Activated CD4-positive, CD25-positive, alpha-beta regulatory T cell treated with anti-CD3 and anti-CD28 coated beads, Interleukin-2, amount 50 U/mL, for 16 hours (primary cell): ENCODE measurements at places on chromosomes 6 and 20.
A peak's percentile ranks its signal among the peaks of the same experiment; 100 is the strongest.

GRCh38 chr6:286681-287488, 5.4 kb upstream of the DUSP22 start:
- DNase-seq: no peak

- DNase-seq: no peak
Measured at GRCh38 chr20:1415667-1416468, 23.0 kb upstream of the FKBP1A start.

DNA sequence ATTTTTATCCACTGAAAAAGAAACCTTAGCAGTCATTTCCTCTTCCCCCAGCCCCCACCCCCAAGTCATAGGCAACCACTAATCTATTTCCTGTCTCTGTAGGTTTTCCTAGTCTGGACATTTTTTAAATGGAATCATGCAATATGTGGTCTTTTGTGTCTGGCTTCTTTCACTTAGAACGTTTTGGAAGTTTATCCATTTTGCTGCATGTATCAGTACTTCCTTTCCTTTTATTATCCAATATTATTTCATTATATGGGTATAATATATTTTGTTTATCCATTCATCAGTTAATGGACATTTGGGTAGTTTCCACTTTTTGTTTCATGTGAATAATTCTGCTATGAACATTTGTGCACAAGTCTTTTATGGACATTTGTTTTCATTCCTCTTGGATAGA, 99.3 kb upstream of the BMP5 start:
- no peak for DNase-seq

- no peak for DNase-seq
Measured at GRCh38 chr20:39421571-39422105, 459.5 kb downstream of the DHX35 start.

DNA sequence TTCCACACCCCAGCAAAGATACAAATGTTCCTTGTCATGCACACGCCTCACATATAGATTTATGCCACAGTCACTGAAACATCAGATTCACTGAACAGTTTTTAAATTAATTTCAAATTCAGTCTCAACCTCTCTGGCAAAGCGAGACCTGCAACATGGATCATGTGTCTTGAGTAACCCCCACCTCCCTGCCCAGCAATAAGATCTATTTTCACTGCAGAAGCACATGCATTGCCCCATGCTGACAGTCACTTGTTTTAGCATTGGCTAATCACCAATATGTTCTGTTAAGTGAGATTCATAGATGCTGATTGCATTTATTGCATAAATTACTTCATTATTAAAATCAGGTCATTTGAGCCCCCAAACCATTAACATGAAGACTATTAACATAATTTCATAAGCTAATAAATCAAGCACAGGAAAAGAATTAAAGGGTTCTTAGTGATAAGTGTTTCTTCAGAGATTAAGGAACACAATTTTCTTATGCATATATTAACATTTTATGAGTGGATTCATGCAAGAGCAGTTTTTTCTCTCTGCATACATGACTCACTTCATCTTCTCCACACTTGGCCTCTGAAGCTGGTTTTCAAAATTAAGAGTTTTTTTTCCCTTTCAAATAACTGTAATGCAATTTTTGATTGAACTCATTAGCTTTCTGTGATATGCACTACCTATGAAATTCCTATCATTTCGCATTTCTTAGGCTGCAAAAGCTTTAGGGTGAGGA, 173.2 kb upstream of the SOX4 start:
- DNase-seq: no peak

DNA sequence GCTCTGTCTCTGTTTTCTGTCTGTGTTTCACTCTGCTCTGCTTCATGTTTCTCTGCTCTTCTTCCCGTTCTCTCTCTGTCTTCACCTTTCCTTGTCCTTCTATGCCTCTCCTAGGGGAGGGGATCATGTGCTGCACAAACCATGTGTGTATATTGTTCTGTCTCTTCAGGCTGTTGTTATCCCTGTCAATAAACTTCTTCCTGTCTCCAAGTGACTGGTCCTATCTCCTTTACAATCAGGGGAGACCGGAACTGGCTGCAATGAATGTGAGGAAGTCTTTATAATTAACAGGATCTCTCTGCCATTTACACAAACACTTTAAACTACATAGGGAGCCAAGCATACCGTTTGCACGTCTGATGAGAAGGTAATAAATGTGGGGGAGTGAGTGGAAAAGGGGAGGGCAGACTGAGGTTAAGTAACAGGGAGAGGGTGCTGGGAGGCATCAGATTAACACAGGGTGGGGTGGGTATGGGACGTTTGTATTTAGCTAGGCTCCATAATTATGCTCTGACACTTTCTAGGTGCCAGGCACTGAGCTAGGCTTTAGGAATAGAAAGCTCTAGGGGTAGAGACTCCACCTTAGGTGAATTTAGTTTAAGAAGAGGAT, 626.1 kb downstream of the DHX35 start:
- DNase-seq: no peak

- no peak for DNase-seq
Measured at GRCh38 chr6:29755295-29755871, 32.1 kb downstream of the HLA-F start.

DNA sequence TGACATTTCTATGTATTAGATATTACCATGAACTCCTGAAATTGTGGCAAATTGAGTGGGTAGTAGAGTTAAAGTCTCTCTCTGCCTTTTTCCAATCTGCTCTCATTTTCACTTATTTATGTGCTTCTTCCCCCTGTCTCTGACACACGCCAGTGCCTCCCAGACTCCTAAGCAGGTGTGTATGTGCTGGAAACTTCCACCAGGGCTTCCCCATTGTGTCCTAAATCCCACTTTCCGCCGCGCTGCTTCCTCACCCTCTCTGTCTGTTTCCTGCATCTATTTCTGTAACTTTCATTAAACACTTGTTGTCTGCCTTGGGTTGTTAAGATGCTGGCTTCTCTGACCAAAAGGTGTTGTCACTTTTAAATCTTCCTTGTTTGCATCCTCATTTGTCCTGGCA, 97.6 kb upstream of the HDGFL1 start:
- no peak for DNase-seq

GRCh38 chr20:25090492-25091429, 8.8 kb upstream of the VSX1 start:
- peak; percentile 47 for DNase-seq

GRCh38 chr20:4871486-4871885, 129.8 kb downstream of the SLC23A2 start:
- DNase-seq: no peak

- DNase-seq: no peak
Measured at GRCh38 chr6:165118736-165119135, 190.7 kb downstream of the C6orf118 start.

DNA sequence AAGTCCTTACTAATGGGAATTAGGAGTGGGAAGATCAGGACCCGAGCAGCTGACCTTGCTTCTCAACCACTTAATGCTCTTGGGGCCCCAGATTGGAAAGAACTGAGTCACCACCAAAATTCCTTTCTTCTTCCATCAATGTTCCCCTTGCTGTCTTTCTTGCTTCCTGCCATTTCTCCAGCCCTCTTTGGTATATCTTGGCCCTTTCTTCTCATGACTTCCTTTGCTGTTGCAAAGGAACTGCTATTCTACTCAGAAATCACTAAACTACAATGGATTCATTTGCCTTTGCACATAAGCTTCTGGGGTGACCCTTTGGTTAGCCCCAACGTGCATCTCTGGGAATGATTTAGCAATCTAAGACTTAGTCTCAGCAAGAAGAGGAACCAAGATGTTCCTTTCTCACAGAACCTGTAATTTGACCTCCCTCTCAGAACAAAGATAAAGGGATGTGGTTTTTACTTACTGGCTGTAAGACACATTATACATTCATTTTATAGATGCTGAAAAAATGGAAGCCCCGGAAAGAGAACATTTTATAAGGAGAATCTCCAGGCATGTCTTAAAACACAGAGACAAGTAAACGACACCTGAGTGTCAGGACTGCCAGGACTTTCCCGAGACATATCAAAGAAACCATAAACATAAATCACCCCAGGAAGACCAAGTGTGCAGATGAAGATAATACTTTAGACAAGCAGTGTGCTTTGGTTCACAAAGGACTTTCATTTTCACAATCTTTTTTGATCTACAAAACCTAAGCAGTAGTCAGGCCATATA, 99.0 kb upstream of the TNFAIP3 start:
- DNase-seq: no peak

DNA sequence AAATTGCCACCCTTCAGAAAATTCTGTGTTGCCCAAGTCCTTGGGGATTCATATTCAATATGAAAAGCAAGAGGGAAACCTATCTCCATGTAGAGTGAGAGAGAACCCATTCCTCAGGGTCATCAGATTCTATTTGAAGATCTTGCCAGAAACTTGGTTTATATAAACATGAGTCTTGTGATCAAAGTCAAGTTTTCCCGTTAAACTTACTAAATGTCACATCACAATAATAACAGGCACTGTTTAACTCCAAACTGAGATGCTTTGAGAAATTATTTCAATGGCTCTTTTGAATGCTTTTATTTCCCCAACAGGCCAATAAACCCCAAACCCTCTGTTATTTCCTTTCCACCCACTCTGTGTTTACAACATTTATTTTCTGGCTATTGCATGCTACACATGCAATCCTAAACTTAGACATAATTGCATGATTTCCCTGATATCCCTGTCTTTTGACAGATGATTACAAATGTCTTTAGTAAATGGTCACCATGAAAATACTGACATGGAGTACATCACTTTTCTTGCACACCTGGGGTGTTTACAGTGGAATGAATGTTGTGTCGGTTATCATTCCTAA, 31.1 kb upstream of the SSTR4 start:
- no peak for DNase-seq

DNA sequence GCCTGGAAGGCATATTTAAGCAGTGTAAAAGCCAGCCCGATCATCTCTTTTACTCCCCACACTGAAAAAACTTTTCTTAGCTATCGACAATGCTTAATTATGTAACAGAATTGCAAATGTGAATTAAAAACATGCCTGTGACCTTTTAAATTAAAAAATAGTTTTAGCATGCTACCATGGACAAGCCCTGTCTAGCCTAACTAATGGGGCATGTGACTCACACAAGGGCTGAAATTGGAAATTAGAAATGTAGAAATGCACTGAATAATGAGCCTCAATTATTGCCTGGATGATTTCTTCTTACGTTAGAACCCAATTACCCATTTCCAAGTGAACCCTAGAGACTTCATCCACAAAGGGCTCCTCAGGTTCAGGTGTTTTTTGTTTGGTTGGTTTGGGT, 82.7 kb downstream of the SIM1 start:
- no peak for DNase-seq

- DNase-seq: no peak
Measured at GRCh38 chr6:163288066-163288465, 126.5 kb upstream of the QKI start.

DNA sequence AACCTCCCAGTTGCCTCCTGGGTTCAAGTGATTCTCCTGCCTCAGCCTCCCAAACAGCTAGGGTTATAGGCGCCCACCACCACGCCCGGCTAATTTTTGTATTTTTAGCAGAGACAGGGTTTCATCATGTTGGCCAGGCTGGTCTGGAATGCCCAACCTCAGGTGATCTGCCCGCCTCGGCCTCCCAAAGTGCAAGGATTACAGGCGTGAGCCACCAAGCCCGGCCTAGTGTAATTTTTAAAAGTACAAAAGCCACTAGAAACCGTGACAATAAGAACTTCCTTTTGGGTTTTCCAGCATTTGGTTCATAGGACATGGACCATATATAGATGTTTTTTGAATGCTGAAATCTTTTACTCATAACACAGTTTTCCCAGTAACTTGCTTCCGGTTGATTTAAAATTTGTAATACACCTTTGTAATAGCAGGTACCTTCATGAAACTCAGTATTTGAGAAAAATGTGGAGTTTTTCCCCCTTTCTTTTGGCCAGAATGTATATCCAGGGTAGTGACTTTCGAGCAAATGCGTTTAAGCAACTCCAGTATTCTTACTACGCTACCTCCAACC, 467 bp downstream of the PXT1 start:
- DNase-seq: no peak

- no peak for DNase-seq
Measured at GRCh38 chr6:53244958-53245357, 96.3 kb upstream of the GCM1 start.

GRCh38 chr6:38051819-38052434, 232.4 kb downstream of the ZFAND3 start:
- DNase-seq: no peak

DNA sequence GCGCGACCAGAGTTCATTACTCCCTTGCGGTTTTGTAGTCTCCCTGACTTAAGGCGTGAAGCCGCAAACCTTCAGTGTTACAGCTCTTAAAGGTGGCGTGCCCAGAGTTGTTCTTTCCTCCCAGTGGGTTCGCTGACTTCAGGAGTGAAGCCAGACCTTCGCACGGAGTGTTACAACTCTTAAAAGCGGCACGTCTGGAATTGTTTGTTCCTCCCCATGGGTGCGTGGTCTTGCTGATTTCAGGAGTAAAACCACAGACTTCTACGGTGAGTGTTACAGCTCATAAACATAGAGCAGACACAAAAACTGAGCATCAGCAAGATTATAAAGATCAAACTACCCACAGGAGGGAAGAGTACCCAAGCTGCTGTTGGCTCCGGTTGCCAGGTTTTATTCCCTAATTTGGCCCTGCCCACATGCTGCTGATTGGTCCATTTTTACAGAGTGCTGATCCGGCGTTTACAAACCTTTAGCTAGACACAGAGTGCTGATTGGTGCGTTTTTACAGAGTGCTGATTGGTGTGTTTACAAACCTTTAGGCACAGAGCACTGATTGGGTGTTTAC, 10.4 kb downstream of the TMEM14C start:
- DNase-seq: no peak

DNA sequence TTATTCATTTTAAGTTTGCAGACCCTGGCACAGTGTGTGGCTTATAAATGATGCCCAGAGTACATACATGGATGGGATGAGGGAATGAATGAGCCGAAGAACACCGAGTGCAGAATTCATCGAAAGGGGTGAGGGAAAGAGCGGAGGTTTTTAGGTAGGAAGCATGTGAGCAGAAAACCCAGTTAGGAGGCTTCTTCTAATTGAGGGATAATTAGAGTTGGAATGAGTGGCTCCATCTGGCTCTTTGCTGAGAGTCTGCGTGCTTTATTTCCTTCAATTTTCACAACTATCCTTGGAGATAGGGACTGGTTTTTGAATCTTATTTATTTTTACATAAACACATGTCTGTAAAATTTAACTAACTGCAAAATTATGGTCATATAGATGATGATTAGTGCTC, 150.7 kb downstream of the DOK5 start:
- DNase-seq: no peak

GRCh38 chr6:16773362-16773761, 12.1 kb upstream of the ATXN1 start:
- DNase-seq: no peak

DNA sequence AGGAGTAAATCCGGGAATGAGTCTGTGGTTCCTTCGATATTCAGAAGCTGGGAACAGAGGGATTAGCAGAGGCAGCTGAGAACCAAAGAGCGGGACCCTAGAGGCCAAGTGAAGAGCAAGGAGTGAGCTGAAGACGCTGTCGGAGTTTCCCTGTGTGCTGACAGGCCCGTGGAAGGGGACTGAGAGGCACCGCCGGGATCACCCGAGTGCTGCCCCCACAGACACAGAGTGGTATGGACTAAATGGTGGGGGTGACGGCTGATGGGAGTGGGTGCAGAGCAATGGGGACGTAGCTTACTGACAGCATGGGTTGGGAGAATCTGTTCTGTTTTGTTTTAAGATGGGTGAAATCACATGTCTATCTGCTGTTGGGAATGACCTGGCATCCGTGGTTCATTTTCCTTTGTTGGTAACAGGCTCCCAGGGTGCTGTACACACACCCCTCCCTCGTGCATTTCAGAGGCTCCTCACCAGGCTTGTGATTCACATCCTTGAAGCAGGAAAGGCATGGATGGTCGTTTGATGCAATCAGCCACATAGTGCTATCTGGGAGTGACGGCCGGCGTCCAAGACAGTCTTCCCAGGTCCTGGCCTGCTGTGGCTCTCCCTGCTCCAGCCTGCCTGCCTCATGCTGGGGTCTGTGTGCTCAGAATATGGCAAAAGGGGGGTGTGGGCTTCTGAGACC, 97.4 kb downstream of the THBS2 start:
- no peak for DNase-seq
